Activated CD8-positive, alpha-beta memory T cell treated with anti-CD3 and anti-CD28 coated beads for 1 hour (primary cell): ENCODE measurements at places on chromosomes 7 and 10.

- no peak for DNase-seq
Observed at GRCh38 chr10:130403153-130404075, 267.2 kb downstream of the GLRX3 start.

DNA sequence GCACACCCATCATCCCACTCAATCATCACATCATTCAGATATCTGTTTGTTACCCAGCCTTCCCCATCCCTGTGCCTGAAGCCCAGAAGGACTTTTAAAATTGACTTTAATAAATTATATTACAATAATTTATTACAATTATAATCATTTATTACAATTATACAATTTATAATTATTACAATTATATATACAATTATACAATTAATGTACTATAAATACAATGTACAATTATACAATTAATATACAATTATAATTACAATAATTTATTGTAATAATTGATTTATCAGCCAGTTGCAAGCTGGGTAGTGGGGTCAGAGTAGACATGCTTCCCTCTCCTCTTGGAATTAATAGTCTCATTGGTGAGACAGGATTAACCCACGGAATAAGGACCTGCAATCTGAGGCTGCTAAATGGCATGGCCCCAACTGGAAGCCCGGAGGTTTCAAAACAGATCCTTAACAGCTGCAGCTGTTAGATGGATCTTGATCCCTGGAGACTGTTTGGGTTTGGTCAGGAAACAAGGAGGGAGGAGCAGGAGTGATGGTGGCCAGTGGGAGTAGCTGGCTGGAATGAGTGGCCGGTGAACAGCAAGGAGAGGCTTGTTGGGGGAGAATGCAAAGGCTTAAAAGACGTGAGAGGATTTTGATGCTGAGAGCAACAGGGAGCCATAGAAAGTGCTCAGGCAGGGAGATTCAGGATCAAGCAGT lies 402.8 kb upstream of the PODXL start:
- no peak for DNase-seq

- no peak for DNase-seq
Observed at GRCh38 chr7:26912338-26912737, 47.9 kb upstream of the SKAP2 start.

- no peak for DNase-seq
Observed at GRCh38 chr7:110317541-110318265, 773.2 kb upstream of the LRRN3 start.

DNA sequence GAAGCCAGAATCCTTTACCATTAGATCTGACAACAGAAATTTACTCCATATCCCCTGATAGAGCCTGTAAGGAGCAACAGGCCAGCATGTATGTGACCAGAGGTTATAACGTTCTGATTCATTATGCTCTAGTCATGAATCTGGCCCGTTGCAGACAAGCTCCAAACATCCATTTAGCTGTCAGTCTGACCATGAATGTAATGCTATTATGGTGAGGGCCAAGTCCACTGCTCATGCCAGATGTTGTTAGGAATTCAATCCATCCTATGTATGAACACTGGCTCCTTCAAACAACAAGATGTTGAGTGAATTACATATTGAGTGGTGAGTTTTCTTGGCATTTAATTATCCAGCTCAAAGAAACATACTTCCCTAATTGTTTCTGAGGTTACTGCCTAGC lies 610.1 kb upstream of the ANKRD30A start:
- DNase-seq, result no peak

- no peak for DNase-seq
Observed at GRCh38 chr10:58575491-58575890, 62.8 kb downstream of the BICC1 start.

- DNase-seq, result no peak
Observed at GRCh38 chr7:140669352-140669751, 3.4 kb upstream of the ADCK2 start.

DNA sequence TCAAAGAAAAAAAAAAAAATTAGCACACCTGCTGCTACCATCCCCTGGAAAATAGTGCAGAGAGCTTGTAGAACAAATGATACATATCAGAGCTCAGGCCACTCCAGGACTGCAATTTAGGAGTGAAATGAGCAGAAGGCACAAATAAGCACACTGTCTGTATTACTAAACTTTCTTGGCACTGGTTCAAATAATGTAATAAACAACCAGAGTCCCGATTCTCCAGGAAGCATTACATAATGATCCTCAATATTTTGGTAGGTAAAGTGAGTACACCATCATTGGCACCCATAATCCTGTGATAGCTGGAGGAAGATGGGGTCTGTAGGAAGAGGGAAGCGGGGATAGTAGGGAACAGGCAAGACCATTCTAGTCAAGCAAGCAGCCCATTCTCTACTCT lies 74.3 kb downstream of the SVOPL start:
- DNase-seq, result no peak

- no peak for DNase-seq
Observed at GRCh38 chr7:143041346-143041745, 10.8 kb upstream of the OR6V1 start.

- DNase-seq, result no peak
Observed at GRCh38 chr7:99901581-99901980, 17.7 kb downstream of the TRIM4 start.

- no peak for DNase-seq
Observed at GRCh38 chr10:103636492-103636891, 143.0 kb downstream of the NEURL1 start.

DNA sequence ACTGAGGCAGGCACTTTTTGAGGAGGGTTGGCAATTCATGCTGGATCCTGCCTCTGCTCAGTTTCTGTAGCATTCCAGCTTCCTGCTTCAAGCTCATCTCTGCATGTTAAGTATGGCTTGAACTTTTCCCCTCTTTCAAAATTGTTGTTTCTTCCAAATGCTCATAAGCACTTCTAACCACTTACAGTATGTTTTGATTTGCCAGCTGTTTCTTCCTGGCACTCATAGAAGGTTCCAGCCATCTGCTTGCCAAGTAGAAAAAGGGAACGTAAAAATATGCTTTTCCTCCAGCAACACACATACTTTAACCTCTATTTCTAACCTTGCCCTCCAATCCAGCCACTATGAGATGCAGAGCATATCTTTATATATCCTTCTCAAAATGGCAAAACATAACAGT lies 692.6 kb upstream of the COBL start:
- no peak for DNase-seq

- DNase-seq, result no peak
Observed at GRCh38 chr10:130985158-130985753, 326.3 kb downstream of the TCERG1L start.

DNA sequence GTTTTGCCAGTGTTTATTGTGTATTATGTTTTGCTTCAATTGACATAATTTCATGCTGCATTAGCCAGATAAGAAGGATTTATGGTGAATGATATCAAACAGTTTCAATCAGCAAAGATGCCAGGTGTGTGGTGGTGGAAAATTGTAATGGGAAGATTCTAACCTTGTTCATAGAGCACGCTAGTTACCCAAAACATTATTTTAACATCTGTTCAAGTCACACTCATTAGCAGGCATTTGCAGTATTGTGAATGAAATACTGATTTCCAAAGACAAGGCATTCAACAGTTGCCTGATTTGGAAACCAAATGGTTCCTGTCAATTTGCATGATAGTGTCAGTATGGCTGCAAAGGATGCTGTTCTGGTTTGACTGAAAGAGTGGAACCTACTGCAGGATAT lies 129.7 kb downstream of the EPC1 start:
- no peak for DNase-seq

- DNase-seq, result no peak
Observed at GRCh38 chr7:138842111-138842510, 44.1 kb upstream of the ATP6V0A4 start.

DNA sequence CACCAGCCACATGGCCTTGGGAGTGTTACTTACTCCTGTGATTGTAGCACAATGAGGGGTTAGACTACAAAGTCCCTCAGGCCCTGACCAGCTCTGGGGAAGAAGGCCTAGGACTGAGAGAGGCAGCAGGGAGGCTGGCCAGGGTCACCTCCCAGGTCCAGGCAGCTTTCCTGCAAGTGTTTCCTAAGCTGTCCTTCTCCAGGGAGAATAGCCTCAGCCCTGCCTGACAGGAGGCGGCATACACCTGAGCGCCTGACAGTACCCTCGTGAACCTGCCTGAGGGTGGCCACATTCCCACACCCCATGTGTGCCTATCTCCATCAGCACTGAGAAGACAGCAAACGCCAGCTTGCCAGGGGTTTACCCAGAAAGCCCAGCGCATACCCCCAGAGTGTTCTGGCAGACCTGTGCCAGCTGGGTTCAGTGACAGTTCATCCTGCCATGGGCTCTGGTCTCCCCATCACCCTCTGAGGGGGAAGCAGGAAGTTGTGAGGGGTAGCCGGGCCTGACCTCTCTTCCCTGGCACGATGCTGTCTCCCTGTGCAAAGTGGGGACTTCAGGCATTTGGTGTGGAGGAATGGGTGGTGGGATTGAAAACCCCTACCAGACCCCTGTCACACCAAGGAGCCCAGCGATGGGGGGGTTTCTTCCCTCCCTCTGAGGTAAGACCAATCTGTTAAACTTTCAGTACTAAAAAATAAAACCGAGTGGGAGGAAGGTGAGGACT lies 56.3 kb upstream of the CAMK2B start:
- no peak for DNase-seq

- DNase-seq, result no peak
Observed at GRCh38 chr10:112981553-112981952, 31.5 kb downstream of the TCF7L2 start.

GRCh38 chr7:73832806-73833205 lies 2.0 kb downstream of the CLDN4 start:
- DNase-seq, result no peak

DNA sequence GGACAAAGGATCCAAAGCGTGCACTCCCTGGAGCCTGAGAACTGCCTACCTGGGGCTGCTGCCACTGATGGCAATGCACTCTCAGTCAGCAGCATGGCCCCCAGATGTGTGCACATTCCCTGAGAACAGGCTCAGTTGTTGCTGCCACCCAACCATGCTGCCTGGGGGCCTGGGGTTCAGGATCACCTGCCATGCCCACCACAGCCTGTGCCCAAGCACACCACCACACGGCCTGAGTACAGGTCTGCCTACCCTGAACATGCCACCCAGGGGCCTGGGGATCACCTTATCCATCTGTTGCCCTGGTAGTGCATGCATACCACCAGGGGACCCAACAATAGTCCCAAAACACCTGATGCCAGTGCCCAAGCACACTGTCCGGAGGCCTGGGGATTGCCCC lies 1174.5 kb downstream of the SORCS1 start:
- DNase-seq, result no peak

GRCh38 chr10:71486484-71487114 lies 89.9 kb downstream of the CDH23 start:
- no peak for DNase-seq

GRCh38 chr7:750111-750905 lies 23.2 kb upstream of the PRKAR1B start:
- no peak for DNase-seq

DNA sequence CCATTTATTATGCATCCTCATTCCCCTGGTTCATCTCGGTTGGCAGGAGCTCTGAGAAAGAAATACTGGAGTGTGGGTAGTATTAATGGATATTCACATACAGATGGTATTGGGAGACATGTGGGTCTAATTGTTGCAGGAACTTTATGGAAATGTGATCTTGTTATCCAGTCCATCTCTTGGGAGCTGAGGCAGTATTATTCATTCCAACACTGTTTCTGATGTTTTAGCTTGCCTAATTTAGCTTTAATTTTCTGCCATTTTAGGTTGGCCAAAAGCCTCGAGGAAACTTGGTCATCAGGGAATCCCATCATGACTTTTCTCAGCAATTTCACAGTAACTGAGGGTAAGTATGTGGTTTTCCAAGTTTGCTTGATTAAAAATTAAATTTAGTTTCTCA lies 125.7 kb downstream of the ABCA13 start:
- DNase-seq, result no peak

- DNase-seq, result no peak
Observed at GRCh38 chr10:22962817-22963216, 35.0 kb downstream of the ARMC3 start.

- no peak for DNase-seq
Observed at GRCh38 chr10:13018171-13018570, 16.7 kb upstream of the CCDC3 start.

GRCh38 chr10:71753091-71753959 lies 20.0 kb downstream of the VSIR start:
- no peak for DNase-seq

GRCh38 chr10:133006806-133007205 lies 64.4 kb upstream of the CFAP46 start:
- DNase-seq, result no peak

- DNase-seq, result no peak
Observed at GRCh38 chr10:61389887-61390286, 63.3 kb downstream of the TMEM26 start.

GRCh38 chr10:49642311-49642710 lies 28.5 kb downstream of the CHAT start:
- no peak for DNase-seq
